Effector CD8-positive, alpha-beta T cell (primary cell): ENCODE measurements at places on chromosomes 13 and 19.
A peak's percentile ranks its signal among the peaks of the same experiment; 100 is the strongest.

GRCh38 chr13:102724923-102725322 is 30.1 kb upstream of the METTL21C start:
- DNase-seq, result no peak

GRCh38 chr19:38730470-38730730 is 13.9 kb downstream of the CAPN12 start:
- DNase-seq, result no peak

- no peak for DNase-seq
These were observed 175.9 kb upstream of the TRPC4 start for GRCh38 chr13:38045278-38046048.

DNA sequence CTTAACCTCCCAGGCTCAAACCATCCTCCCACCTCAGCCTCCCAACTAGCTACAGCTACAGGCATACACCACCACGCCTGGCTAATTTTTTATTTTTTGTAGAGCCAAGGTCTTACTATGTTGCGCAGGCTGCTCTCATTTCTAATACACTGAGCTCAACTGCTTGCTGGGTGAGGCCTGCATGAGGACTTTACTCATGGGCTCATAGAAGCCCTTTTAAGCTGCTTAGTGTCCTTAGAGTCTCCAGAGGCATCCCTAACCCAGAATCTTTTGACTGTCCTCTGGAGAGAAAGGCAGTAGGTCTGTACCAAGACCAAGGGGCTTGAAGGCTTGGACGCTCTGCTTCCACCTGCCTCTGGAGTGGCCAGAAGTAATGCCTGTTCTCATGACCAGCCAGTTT is 141.6 kb downstream of the TM9SF2 start:
- no peak for DNase-seq

DNA sequence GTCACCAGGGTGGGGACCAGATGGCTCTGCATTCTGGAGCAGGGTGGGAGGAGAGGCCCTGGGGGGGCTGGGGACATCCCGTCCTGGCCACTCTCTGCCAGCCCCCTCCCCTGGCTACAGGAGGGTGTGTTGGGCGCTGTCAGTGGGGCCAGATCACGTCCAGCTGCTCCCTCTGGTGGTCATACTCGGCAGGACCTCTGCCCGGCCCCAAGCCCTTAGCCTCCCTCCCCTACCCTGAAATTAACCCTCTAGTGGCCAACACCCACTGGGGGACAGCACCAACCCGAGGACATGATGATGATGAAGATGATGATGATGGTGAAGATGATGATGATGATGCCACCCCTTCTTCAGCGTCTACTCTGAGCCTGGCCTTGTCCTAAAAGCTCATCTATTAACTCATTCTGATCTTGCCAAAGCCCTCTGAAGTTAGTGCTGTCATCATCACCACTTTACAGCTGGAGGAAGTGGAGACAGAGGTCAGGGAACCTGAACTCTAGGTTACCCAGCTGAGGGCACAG is 590 bp upstream of the LGI4 start:
- peak; percentile 22 for DNase-seq

- DNase-seq, result no peak
These were observed 757 bp downstream of the EGLN2 start for GRCh38 chr19:40799558-40800338.

- DNase-seq, result no peak
These were observed 3.9 kb upstream of the ADAMTS10 start for GRCh38 chr19:8614455-8614854.

GRCh38 chr19:37931881-37932655 is 25.1 kb downstream of the SIPA1L3 start:
- no peak for DNase-seq

DNA sequence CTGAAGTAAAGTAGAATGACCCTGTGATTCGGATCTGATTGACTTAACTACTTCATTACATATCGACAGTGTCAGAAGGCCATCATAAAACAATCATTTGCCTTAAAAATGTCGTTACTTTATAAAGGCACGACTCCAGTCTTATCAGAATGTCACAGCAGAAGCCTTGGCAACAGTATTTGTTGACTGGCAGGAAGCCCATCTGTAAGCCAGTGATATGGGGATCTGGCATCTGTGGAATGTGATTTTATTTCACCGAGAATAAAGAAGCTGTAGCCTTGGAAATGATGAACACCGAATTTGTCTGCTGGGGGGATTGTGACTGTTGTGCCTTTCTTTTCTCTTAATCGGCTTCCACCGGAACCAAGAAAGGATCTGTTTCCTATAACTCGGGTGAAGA is 362.5 kb downstream of the TDRD3 start:
- DNase-seq, result no peak

GRCh38 chr13:43663474-43664090 is 123.2 kb downstream of the ENOX1 start:
- DNase-seq, result no peak

GRCh38 chr19:38545596-38545995 is 72.2 kb downstream of the MAP4K1 start:
- DNase-seq, result no peak

- no peak for DNase-seq
These were observed 757 bp downstream of the CCDC124 start for GRCh38 chr19:17933414-17934129.

GRCh38 chr19:30824809-30825208 is 452.6 kb downstream of the ZNF536 start:
- no peak for DNase-seq

DNA sequence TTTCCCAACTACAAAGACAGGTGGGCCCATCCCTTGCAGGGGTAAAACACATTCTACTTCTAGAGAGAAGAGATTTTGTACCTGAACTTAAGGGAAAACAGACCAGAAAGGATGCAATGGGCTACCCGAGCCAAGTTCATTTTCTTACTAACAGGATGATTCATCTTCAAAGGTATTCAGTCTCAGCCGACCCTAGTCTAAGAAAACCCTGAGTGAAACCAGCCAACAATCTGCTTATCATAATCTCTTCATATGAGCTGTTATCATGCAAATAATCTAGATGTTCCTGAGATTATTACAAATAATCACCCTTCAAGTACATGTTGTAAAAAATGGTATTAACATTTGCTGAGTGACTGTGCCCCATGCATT is 15.6 kb downstream of the PABPC3 start:
- no peak for DNase-seq

DNA sequence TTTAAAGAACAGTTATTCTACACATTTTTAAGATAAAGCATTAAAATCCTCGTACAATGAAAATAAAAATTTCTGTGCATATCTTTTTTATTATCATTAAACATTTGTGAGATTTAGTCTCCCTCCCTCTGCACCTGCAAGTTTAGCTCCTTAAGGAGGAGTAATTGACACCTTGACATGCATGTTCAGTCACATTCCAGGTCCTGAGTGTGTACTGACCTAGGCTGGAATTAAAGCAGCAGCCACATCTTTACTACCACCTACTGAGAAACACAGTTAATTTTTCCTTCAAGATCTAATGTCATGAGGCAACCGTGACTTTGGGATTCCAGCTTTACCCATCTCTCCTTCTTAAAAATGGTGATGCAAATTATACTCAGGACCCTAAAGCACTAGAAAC is 123.1 kb upstream of the FREM2 start:
- DNase-seq, result no peak
